ENCODE measurements at places on chromosomes 11 and 22.

DNA sequence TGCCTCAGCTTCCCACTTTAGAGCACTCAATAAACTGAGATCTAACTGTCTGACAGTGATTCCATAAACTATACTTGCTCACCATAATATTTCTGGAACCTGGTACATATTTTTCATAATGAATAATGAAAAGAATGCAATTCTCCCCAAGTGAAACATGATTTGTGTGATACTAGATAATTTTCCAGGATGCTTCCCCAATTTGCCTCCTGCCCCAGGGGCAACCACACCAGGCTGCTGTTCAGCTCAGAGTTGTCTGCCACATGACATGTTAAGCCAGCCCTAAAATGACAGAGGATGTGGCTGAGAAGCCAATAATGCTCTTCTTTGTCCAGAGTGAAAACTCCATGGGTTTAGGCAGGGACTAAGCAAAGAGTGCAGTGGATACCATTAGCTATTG is 62.9 kb upstream of the SEZ6L start:
- H3K27me3 ChIP-seq: peaks cover 2% of the 10 kb centered on the region
- H3K4me3 ChIP-seq: no peak overlapping the region
- no peaks in the 10 kb centered on the region for H3K36me3 ChIP-seq
- DNase-seq: no peak
- no peaks in the 10 kb centered on the region for H3K4me1 ChIP-seq

DNA sequence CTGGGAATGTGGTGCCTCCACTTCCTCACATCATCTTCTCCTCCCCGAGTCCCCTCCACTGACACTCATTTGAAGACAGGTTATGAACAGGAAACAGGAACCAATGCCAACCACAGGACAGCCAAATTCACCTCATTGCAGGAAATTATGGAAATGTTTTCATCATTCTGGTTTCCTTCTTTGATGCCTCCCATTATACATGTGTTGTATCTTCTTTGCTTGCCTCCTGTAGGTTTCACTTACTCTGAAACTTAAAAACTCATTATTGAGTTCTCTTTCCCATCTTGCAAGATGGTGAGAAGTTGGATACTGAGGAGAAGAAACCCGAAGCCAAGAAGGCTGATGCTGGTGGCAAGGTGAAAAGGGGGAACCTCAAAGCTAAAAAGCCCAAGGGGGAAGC is 108.5 kb downstream of the PHF21B start:
- H3K27ac ChIP-seq: no peak overlapping the region
- H3K4me3 ChIP-seq: no peak overlapping the region
- DNase-seq: peak; percentile 43
- H3K36me3 ChIP-seq: no peaks in the 10 kb centered on the region

DNA sequence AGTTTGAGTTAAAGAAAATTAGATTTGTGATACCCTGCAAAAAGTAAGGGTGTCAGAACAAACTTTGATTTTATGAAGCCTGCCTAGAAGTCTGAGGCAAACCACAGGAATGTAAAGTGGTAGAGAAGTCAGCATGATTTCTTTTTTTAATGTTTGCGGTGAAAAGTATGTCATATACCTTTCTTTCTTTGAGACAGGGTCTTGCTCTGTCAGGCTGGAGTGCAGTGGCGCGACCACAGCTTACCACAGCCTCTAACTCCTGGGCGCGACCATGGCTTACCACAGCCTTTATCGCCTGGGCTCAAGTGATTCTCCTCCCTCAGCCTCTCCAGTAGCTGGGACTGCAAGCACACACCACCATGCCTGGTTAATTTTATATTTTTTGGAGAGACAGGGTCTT is 4.7 kb downstream of the API5 start:
- no peak overlapping the region for H3K27ac ChIP-seq
- peaks cover 4% of the 10 kb centered on the region for H3K4me1 ChIP-seq
- no peaks in the 10 kb centered on the region for H3K27me3 ChIP-seq
- H3K4me3 ChIP-seq: no peak overlapping the region

DNA sequence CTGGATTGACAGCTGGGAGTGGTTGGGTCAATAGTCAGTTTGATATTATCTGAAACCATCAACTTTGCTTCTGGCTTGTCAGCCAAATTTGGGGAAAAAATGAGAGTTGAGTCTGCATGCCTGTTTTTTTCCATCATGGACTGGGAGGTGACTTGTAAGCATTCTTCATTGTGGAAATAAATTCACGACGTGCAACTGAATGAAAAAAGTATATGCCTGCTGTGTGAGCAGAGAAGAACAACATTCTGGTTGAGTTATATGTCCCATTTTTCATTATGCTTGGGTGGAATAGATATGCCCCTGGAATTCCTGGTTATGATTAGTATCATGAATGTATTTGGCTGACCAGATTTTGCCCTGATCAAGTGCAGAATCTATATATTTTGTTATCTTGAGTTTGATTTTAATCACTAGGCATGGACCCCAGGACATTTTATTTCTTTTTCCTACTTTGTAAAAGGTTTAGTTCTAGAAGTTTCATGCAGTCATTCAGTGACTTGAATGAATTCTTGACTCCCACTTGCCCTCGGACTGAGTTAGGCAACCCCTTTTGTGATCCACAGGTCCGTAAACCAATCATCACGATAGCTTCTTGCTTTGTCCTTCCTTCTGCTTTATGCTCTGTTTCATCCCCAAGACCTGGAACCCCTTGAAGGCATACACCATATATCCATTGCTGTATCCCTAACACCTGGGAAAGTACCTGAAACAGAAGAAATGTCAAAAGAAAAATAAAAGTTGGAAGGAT is 205.8 kb downstream of the NAV2 start:
- no peaks in the 10 kb centered on the region for H3K4me1 ChIP-seq
- H3K36me3 ChIP-seq: no peaks in the 10 kb centered on the region
- no peak overlapping the region for H3K4me3 ChIP-seq
- H3K27ac ChIP-seq: no peak overlapping the region
- no peak for DNase-seq

DNA sequence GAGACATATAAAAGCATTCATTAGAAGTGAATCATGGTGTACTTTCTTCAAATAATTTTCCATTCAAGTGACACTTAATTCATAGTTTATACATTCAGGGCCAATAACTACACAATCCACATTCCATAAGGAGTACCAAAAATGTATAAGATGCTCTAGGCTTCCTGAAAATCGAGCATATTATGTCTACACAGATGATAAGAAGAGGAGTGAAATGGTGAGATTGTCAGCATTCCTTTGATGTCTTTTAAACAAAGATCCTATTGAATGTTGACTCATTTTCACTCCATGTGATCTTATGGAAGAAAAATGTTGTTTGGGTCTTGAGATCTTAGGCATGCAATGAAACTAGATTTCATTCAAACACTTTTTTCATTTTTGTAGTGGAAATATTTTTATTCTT is 843.2 kb downstream of the KCNA4 start:
- no peaks in the 10 kb centered on the region for H3K36me3 ChIP-seq
- H3K4me1 ChIP-seq: no peaks in the 10 kb centered on the region
- H3K27ac ChIP-seq: no peak overlapping the region
- no peaks in the 10 kb centered on the region for H3K27me3 ChIP-seq
- DNase-seq: no peak

DNA sequence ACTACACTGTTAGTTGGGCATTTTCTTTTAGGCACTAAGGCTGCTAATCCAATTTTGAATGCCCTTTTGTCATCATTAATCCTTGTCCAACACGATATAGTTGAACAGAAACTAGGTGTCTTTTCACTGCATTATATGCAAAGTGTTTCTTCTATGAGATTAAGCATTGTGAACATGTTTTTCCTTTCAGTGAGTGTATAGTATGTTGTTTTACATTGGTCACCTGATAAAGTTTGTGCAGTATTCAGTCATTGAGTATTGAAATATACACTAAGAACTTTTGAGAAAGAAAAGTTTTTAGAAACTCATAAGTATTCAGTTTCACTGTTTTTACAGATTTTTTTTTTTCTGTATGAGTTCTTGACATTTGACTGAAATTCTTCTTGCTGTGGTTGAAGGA is 59.0 kb downstream of the ZC3H12C start:
- H3K27me3 ChIP-seq: no peaks in the 10 kb centered on the region
- H3K4me3 ChIP-seq: no peak overlapping the region

DNA sequence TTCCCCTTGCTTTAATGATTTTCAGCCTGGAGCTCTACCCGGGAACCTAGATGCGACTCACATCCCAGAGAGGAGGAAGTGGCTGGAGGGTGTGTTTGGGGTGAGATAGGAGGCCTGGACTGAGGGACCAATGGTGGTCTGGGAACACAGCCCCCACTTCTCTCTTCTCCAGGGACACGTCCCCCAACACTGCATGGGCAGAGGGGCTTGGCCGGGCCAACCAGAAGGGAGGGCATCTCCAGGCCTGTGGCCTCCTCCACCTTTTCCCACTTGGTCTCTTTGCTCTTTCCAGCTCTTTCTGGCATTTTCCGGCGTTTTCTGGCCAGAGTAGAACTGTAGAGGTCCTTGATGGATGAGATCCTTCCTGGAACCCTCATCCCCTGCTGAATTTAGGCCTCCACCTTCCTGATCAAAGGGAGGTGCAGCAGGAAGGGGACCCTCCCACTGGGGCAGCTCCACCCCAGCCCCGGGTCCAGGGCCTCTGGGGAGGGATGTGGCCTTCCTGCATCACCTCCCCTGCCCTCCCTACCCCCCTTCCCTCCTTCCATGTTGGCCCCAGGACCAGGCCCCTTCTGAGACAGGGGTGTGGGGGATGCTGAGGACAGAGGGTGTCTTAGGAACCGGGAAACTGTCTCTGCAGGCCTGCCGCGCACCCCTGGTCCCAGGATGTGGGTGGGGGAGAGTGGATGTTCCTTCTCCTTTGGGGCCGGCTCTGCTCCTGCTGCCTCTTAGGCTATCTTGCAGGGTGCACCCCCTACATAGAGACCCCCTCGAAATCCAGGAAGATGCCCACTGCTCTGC is 24.4 kb downstream of the MRGPRG start:
- no peak overlapping the region for H3K4me3 ChIP-seq
- H3K4me1 ChIP-seq: no peaks in the 10 kb centered on the region
- no peak for DNase-seq
- no peaks in the 10 kb centered on the region for H3K36me3 ChIP-seq
- no peaks in the 10 kb centered on the region for H3K27me3 ChIP-seq

- H3K27ac ChIP-seq: no peak overlapping the region
- H3K27me3 ChIP-seq: no peaks in the 10 kb centered on the region
- DNase-seq: peak; percentile 76
These were observed 39.4 kb downstream of the IRAG1 start for GRCh38 chr11:10653946-10654810.

- no peaks in the 10 kb centered on the region for H3K36me3 ChIP-seq
- no peak overlapping the region for H3K4me3 ChIP-seq
- H3K27ac ChIP-seq: no peak overlapping the region
- H3K4me1 ChIP-seq: no peaks in the 10 kb centered on the region
- DNase-seq: peak; percentile 19
These were observed 7.8 kb downstream of the LDLRAD3 start for GRCh38 chr11:35951680-35952079.

GRCh38 chr22:29670626-29671025 is 49.2 kb upstream of the CABP7 start:
- no peaks in the 10 kb centered on the region for H3K27me3 ChIP-seq
- no peak overlapping the region for H3K27ac ChIP-seq
- DNase-seq: no peak
- H3K4me1 ChIP-seq: no peaks in the 10 kb centered on the region
- peaks cover 40% of the 10 kb centered on the region for H3K36me3 ChIP-seq
- H3K4me3 ChIP-seq: no peak overlapping the region

- peaks cover 2% of the 10 kb centered on the region for H3K4me1 ChIP-seq
- no peaks in the 10 kb centered on the region for H3K27me3 ChIP-seq
- DNase-seq: no peak
- no peaks in the 10 kb centered on the region for H3K36me3 ChIP-seq
- no peak overlapping the region for H3K4me3 ChIP-seq
These were observed 15.1 kb downstream of the CTNND1 start for GRCh38 chr11:57776577-57777210.

GRCh38 chr11:66242095-66242765 is 26.2 kb upstream of the RAB1B start:
- no peaks in the 10 kb centered on the region for H3K27me3 ChIP-seq
- no peaks in the 10 kb centered on the region for H3K4me1 ChIP-seq
- peaks cover 31% of the 10 kb centered on the region for H3K36me3 ChIP-seq
- no peak overlapping the region for H3K4me3 ChIP-seq
- H3K27ac ChIP-seq: no peak overlapping the region

- no peak for DNase-seq
- H3K36me3 ChIP-seq: no peaks in the 10 kb centered on the region
These were observed 267.2 kb downstream of the TENM4 start for GRCh38 chr11:79173615-79174014.

DNA sequence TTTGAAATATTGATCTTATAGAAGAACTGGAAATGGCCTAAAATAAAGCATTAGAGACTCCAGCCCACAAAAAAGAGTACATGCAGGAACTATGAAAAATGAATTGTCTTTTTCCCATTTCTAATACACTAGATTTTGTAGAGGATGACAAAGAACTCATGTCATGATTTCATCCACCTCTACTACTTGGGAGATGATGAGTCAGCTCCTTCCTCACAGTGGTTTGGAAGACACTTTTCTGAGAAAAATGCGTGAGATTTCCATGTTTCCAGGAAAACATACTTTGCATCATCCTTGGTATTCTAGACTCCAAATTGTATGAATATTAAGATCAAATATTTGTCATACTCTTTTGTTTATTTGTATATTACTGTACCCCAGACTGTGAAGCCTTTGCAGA is 500.5 kb downstream of the FAM181B start:
- H3K27me3 ChIP-seq: no peaks in the 10 kb centered on the region
- no peak for DNase-seq
- H3K4me1 ChIP-seq: no peaks in the 10 kb centered on the region
- H3K4me3 ChIP-seq: no peak overlapping the region
- H3K27ac ChIP-seq: no peak overlapping the region

GRCh38 chr22:25492162-25492561 is 72.3 kb upstream of the GRK3 start:
- H3K4me3 ChIP-seq: no peak overlapping the region
- H3K27ac ChIP-seq: no peak overlapping the region
- no peak for DNase-seq

DNA sequence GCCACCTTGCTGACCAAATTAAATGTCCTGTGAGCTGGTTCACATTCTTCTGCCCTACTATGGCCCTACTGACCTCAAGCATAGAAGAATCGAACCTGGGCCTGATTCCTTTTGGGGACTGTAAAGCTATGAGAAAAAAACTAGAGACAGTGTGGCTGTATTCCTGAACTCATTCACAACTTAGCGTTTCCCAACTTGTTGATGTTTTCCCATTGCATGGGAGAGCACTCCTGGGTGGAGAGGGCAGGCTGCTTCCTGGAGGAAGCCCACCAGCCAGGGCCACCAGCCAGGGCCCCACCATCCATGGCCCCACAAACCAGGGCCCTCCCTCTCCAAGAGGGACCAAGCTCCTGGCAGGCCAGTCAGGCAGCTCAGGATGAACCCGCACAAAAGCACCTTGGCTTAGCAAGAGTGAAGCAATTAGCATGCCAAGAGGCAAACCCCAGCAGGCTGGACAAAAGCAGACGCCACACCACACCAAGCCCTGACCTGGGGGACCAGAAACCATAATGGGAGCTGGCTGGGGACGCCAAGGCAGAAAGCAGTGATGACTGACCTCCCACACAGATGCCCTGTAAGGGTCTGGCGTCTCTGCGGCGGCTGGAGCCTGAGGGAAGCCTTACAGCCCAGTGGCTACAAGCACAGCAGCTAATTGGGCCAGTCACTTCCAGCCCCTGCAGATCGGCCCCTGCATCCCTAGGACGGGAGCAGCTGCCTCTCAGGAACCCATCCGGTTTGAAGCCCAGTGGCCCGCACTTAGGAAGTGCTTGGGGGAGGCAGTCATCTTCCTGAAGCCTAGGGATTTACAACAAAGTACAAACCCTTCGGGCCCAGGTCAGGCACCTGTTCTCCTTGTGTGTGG is 2.1 kb downstream of the CERK start:
- H3K36me3 ChIP-seq: peaks cover 15% of the 10 kb centered on the region
- H3K4me1 ChIP-seq: peaks cover 50% of the 10 kb centered on the region
- peak overlapping the region; percentile 76 for H3K27ac ChIP-seq
- DNase-seq: no peak
- peak overlapping the region; percentile 72 for H3K4me3 ChIP-seq

Measured in common myeloid progenitor, CD34-positive (primary cell).